Activated T-helper 1 cell treated with anti-CD3 and anti-CD28 coated beads, Interleukin-2, amount 50 U/mL, for 16 hours (primary cell): ENCODE measurements at places on chromosomes 3 and 15.

GRCh38 chr3:133093366-133093765 lies 55.2 kb downstream of the TMEM108 start:
- no peak for DNase-seq

GRCh38 chr3:62602987-62603386 lies 229.6 kb upstream of the FEZF2 start:
- no peak for DNase-seq

- no peak for DNase-seq
These were observed 15.5 kb downstream of the DCP1A start for GRCh38 chr3:53331871-53332270.

- no peak for DNase-seq
These were observed 6.2 kb downstream of the RAB8B start for GRCh38 chr15:63195569-63196015.

DNA sequence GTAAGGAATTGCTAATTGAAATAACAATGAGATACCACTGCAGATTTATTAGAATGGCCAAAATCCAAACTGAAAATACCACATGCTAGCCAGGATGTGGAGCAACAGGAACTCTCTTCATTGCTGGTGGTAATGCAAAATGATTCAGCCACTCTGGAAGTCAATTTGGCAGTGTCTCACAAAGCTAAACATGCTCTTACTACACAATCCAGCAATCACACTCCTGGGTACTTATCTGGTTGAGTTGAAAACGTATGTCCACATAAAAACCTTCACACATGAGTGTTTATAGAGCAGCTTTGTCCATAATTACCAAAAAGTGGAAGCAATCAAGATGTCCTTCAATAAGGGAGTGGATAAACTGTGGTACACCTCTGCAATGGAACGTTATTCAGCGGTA lies 113.3 kb downstream of the SMAD6 start:
- DNase-seq, result no peak

- peak; percentile 44 for DNase-seq
These were observed 226.8 kb upstream of the IGF1R start for GRCh38 chr15:98421419-98422129.
